ENCODE measurements at places on chromosomes 3 and 15. TPM values are rescaled to one million over a fixed set of nuclear protein-coding genes. Genes with fewer than 3 reads are reported as not detected.
A peak's percentile ranks its signal among the peaks of the same experiment; 100 is the strongest.

The GNAT1 gene
- polyA plus RNA-seq: not detected

The ATP2B2 gene
- polyA plus RNA-seq: 0.01 TPM

The TMEM39A gene
- polyA plus RNA-seq: 34.3 TPM

The ANKRD34C gene
- polyA plus RNA-seq: not detected

The TMEM115 gene
- polyA plus RNA-seq: 26.6 TPM

The ACVR2B gene
- 1.0 TPM for polyA plus RNA-seq

The NANOGP8 gene
- polyA plus RNA-seq: 0.15 TPM

The ACKR2 gene
- not detected for polyA plus RNA-seq

The P2RY14 gene
- polyA plus RNA-seq: not detected

DNA sequence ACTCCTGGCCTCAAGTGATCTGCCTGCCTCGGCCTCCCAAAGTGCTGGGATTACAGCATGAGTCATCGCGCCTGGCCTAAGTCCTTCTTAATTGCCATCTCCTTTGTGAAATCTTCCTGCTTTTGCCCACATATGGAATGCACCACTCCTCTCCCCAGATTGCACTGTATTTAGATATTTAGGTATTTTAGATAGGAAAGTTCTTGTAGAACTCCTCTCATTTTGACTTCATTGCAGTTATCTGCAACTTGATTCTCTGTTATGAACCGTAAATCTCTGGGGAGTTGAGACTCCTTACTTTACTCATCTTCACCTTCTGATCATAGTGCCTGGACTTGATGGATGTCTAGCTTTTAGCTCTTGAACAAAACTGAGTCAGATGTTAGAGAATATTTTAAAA is 150.7 kb downstream of the AKAP13 start:
- peak; percentile 13 for DNase-seq

DNA sequence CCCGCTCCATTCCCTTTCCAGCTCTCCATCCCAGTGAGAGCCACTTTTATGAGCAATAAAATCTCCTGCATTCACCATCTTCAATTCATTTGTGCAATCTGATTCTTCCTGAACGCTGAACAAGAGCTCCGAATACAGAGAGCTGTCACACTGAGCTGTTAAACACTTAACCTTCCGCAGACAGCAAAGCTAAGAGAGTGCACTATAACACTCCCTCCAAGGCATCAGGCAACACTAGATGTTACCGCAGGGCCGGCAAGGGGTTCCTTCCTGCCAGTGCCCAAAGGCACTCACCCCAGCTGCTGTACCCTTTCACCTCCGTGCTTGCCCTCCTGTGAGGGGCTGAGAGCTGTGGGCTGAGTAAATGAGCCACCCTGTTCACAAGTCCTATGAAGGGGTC is 85.6 kb downstream of the BCHE start:
- DNase-seq: no peak

DNA sequence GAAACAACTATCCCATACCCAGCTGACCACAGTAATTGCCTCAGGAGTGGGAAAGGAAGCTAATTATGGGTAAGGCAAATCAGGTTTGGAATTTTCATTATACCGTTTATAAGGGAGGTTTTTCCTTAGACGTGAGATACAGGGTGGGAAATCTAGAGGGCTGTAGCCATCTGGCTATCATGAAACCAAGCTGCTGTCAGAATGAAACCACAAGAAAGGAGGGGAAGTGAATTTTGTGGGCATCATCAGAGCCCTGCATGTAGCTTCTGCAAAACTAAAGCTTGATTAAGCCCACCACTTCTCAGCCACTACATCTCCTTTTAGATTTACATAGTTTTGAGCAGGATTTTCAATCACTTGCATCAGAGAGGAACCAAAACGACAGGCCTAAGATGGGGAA is 893.5 kb downstream of the TUSC7 start:
- DNase-seq: no peak

DNA sequence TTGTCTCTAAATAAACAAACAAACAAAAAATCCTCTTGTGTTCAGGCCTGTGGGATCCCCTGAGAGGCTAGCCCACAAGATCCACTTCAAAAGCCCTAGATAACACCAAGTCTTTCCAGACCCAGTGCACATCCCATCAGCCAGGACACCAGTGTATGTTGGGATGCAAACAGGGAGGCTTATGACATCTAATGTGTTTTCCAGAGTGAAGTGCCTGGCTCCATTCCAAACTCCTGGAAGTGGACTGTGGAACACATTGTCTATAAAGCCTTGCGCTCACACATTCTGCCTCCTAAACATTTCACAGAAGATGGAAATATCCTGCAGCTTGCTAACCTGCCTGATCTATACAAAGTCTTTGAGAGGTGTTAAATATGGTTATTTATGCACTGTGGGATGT is 57.0 kb downstream of the MLH1 start:
- no peak for DNase-seq

DNA sequence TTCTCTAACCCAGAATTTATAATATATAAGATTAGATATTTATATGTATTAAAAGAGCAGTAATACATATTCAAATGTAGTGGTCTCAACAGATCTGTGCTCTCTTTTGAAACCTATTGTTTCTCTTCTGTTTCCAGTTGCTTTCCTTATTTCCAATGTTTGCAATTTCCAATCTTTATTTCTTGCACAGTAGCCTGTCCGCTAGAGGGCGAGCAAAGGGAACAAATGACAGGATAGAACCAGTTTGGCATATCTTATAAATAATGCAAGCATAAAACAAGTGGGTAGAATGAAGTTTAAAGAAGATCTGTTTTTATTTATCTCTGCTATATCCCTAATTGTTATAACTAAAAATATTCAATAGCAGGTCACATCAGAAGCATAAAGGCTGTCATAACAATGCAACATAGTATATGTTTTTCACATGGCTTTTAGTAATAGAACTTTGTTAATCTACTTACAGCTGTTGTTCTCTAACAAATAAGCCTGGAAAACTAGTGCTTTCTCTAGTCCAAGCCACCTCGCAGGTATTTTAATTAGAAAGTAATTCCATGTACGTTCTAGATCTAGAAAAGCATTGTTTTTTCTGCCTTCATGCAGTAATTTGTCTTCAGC is 15.1 kb upstream of the TCAIM start:
- DNase-seq: peak; percentile 26

GRCh38 chr3:191499307-191500080 is 38.5 kb downstream of the PYDC2 start:
- peak; percentile 0 for DNase-seq

DNA sequence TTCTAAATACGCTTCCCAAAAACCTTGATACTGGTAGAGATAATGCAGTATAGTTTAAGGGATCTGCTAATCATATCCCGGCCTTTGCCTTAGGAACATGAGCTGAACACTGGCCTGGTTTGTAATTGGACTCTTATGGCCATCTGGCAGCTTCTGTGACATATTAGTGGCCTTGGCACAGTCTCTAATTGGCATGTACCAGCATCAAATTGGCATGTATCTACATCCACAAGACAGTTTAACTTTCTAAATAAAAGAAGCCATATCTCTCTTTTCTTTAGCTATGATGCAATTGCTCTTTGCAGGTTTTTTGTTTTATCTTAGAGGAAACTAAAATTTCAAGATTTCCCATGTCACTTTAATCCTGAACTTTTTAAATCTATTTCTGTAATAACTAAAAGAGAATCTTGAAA is 44.6 kb upstream of the FILIP1L start:
- DNase-seq: no peak

- no peak for DNase-seq
Measured at GRCh38 chr3:14920536-14920935, 26.8 kb upstream of the NR2C2 start.

DNA sequence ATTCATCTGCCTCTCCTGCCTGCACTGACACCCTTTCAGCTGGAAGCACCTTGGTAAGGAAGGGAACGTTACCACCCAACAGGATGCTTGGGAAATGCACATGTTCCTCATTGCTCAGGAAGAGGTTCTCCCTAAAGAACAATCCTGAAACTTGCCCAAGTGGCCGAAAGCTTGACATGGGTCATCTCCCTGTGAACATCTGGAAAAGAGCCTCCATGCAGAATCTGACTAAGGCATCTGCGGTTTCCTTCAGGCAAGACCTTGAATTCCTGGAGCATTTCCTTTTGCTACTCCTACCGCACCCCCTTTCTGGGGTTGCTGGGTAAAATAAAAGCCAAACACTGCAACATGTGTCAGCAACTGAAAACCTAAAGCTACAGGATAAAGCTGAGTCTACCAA is 68.7 kb upstream of the SNRK start:
- DNase-seq: no peak
